Right lung (tissue), 10 donors: ENCODE measurements at places on chromosomes 7 and 10.

- no peak for DNase-seq
Observed at GRCh38 chr10:48627984-48628609, 23.2 kb upstream of the ARHGAP22 start.

DNA sequence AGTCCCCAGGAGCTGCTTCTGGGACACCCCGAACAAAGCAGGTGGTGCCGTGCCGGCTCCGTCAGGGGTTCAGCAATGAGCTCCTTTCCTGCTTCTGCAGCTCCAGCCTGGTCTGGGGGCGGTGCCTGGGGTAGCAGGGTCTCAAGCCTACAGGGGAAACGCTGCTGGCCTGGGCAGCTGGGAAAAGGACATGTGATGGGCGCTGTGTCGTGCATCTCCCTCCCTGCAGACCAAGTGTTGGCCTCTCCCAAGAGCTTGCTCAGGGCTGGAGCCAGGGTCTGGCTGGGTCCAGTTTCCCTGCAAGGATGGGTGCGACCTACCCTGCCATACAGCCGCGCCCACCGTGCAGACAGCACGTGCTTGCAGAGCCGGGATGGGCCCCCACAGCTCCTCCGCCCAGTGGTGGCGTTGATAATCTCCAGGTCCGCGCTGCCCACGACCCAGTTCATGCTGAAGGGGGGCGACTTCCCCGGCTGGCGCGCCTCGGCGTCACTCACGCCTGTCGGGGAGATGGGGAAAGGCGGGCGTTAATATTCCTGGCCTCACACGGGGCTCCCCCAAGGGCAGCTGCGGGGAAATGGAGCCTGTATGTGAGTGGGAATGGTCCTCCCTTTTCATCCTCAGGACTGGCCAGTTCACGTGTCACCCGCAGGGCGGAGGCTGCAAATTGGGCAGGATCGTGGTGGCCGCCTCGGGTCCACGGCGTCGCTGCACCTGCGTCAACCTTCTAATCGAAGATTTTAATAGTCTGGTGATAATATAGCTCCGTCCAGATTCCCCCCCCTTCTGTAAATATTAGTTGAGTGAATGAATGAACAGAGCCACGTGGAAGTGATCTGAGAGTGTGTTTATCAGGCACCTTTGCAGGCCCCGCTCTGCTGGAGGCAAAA is 128.6 kb downstream of the WDR37 start:
- no peak for DNase-seq

GRCh38 chr10:19833170-19833824 is 17.1 kb downstream of the PLXDC2 start:
- DNase-seq = no peak

DNA sequence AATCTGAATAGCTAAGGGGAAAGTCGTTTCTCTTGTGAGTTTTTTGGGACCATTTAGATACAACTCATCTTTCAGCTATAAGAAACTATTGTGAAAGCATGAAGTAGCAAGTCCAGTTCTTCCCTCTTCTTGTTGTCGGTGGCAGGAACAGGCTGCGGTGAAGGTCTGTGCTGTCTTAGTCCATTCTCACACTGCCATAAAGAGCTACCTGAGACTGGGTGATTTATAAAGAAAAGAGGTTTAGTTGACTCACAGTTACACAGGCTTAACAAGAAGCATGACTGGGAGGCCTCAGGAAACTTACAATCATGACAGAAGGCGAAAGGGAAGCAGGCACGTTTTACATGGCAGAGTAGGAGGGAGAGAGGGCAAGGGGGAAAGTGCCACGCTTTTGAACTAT is 261.8 kb downstream of the GATA3 start:
- no peak for DNase-seq

DNA sequence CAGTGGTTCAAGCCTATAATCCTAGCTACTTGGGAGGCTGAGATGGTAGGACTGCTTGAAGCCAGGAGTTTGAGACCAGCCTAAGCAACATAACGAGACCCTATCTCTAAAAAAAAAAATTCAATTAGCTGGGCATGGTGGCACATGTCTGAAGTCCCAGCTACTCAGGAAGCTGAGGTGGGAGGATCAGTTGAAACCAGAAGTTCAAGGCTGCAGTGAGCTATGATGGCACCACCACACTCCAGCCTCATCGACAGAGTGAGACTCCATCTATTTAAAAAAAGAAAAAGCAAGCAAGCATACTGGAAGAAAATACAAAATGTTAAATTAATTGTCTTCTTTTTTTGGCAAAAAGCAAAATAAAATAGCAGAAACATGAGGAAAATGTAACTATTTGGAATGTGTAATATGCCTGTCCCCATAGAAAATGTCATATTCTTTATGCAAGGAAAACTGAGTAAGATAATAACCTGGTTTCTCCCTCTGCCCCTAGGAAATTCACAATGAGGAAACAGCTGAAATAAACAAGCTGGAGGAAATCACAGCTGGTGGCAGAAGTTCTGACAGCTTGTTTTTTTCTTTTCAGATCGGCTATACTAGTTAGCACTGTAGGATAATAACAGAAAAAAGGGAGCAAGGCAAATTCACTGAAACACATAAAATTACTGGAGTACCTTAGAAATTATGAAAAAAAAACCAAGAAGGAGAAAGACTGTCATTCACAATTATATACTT is 48.5 kb downstream of the HERPUD2 start:
- DNase-seq = peak; percentile 78

- no peak for DNase-seq
Observed at GRCh38 chr7:105985229-105985628, 22.2 kb downstream of the CDHR3 start.

DNA sequence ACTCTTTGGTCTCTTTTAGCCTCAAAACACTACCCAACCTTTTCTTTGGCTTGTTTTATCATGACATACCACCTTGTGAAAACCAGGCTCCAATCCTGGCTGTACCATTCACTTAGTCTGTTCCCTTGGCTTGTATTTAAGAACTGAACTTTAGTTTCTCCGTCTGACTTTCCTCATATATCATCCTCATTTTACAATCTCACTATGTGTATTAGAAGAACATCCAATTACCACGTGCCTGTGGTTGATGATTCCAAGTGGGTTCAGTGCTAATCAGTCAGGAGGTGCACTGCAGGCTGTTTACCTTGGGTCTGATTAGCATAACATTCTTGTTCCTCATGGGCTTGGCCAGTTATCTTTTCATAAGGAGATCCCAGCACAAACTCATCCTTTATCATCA is 144.8 kb upstream of the KLF14 start:
- DNase-seq = no peak

DNA sequence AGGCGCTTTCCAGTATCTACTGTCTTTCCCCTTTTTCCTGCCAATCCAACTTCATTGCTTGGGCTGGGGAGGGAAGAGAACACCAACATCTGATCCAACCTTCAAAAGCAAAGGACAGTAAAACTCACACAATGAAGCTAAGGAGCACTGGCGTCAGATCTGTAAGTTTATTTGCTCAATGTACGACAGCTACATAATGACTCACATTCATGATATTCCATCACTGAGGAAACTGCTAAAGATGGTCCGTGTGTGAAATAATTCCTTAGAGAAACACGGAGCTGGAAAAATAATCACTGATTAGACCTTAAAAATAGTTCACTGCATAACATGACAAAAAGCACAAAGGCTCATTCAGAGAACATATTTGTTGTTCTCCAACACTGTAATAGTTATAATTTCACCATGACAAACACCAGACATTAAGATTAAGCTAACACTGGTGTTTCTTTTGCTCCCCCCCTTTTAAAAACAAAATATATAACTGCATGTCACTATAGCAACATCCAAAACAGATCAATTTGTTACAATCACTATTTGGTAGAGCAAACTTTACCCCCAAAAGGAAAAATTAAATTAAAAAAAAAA is 24.3 kb downstream of the HSPB1 start:
- DNase-seq = no peak
